ENCODE measurements at places on chromosomes 1 and 21.

- DNase-seq: no peak
These were observed 30.4 kb upstream of the LAPTM5 start for GRCh38 chr1:30787856-30788495.

- DNase-seq: no peak
These were observed 78.3 kb upstream of the HAO2 start for GRCh38 chr1:119290297-119290696.

DNA sequence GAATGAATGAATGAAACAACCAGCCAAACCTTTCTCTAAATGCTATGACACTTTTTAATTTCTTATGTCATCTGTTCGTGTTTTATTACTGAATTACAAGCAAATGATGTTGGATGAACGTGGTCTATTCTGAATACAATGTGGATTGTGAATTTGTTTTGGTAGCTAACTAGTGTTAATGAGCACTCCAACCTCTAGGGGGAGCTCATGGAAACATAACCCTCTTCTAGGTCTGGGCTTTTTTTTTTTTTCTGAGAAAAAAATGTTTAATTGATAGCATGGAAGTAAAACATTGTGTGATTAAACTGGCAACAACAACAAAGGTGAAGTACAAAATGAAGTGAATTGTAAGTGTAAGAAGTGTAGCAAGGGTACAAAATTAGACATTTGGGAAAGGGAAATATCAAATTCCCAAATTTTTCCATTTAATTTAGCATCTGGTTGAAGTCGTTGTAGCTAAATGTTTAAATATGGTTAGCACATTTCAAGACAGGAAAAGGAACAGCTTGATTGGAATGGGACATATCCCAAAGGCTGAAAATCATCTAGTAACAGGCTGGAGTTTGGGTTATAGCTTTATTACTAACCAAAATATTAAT is 42.6 kb upstream of the PTGS2 start:
- DNase-seq: no peak

GRCh38 chr1:89959719-89960118 is 35.2 kb upstream of the ZNF326 start:
- DNase-seq: no peak

- peak; percentile 64 for DNase-seq
These were observed 894 bp downstream of the EPB41 start for GRCh38 chr1:28915031-28915895.
